NCI-H2107 (cell line): ENCODE measurements at places on chromosomes 13 and 19.

GRCh38 chr13:73198991-73199411 lies 140.2 kb downstream of the KLF5 start:
- DNase-seq, result no peak

DNA sequence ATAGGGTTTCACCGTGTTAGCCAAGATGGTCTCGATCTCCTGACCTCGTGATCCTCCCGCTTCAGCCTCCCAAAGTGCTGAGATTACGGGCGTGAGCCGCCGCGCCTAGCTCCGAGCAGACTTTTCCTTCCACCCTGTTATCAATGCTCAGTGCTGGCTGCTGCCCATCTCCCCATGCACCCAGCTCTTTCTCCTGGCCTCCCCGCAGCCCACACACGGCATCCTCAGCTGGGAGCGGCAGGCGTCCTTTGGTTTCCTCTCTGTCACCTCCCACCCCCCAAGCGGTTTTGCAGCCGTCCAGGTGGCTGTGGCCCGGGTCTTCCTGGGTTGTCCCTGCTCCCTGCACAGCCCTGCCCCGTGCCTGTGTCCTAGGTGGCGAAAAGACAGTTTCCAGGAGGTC lies 12.1 kb downstream of the PRR22 start:
- no peak for DNase-seq

- no peak for DNase-seq
Observed at GRCh38 chr13:83907196-83907989, 25.1 kb upstream of the SLITRK1 start.

GRCh38 chr19:10420444-10421239 lies at the start of gene PDE4A:
Gene PDE4A, plus strand, starts transcription at chr19:10420538. Its CDS starts 227 bp downstream, at chr19:10420765.
- no peak for DNase-seq

DNA sequence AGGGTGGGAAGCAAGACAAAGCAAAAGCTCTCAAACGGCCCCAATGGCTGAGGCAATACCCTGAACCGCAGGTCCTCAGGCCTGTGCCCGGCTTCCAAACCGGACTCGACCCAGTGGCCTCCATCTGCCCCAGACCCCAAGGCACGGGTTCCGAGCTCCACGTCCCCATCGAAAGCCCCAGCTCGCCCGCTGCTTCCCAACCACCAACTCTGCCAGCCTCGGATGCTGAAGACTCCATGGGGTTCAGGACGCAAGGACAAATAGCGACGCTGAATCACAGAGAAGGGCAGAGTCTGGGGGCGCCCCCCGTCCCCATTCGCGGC lies 559 bp downstream of the POLR2E start:
- DNase-seq, result no peak

GRCh38 chr13:23578411-23579071 lies 8.3 kb downstream of the TNFRSF19 start:
- no peak for DNase-seq

GRCh38 chr19:40799558-40800338 lies 757 bp downstream of the EGLN2 start:
- DNase-seq, result no peak

DNA sequence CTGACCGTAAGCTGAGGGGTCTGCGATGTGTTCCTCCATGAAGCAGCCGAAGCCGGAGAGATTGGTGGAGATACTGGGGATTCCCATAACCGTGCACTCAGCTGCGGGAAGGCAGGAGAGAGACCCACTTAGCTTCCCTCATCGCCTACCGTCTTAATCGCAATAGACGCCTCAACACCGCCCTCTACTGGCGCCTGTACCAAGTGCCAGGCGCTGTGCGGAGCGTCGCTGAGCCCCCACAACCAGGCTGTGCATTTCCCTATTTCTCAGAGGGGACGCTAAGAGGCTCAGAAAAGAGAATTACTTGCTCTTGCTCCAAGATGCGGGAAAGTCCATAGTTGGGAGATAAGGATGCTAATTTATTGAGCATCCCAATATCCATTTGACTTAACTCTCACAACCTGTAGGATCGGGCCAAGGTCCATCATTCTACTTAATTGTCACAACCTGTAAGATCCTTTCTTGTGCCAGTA lies 5.8 kb downstream of the FTL start:
- peak; percentile 75 for DNase-seq

DNA sequence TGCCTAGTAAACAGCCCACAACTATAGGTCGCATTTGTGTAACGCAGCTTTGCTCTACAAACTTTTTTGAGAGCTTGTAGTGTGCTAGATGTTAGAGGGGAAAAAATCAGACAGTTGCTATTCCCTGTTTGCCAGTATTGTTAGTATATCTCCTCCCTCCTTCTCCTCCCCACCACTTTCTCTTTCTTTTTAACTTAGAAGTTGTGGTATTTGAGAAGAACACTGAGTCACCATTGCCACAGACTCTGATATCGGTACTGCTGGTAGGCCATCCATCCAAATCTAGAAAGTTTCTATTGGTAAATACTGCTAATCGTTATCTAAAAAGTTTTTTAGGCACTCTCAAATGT lies 666 bp downstream of the POMP start:
- no peak for DNase-seq

DNA sequence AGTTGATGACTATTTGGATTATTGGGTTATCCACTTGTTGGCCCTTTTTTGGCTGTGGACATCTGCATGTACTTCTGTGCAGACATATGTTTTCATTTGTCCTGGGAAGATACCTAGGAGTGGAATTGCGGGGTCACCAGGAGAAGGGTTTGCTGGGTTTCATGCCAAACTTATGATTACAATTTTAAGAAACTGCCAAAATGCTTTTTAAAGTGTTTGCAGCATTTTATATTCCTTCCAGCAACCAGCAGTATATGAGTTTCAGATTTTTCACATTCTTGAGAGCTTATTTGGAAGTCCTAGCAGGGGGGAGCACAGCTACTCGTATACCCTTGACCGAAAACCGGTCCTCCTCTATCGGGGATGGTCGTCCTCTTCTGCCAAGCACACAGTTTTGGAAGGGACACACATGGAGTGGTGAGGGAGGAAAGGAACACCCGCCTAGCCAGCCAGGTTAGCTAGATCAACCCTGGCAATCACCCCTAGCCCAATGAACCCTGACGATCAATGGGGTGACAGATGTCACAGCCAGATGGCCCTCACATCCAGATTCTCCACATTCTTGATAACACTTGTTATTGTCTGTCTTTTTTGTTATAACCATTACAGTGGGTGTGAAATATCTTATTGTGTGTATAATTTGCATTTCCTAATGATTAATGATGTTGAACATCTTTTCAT lies 26.7 kb upstream of the RNF113B start:
- no peak for DNase-seq

GRCh38 chr13:94776300-94776699 lies 64.0 kb upstream of the SOX21 start:
- no peak for DNase-seq

DNA sequence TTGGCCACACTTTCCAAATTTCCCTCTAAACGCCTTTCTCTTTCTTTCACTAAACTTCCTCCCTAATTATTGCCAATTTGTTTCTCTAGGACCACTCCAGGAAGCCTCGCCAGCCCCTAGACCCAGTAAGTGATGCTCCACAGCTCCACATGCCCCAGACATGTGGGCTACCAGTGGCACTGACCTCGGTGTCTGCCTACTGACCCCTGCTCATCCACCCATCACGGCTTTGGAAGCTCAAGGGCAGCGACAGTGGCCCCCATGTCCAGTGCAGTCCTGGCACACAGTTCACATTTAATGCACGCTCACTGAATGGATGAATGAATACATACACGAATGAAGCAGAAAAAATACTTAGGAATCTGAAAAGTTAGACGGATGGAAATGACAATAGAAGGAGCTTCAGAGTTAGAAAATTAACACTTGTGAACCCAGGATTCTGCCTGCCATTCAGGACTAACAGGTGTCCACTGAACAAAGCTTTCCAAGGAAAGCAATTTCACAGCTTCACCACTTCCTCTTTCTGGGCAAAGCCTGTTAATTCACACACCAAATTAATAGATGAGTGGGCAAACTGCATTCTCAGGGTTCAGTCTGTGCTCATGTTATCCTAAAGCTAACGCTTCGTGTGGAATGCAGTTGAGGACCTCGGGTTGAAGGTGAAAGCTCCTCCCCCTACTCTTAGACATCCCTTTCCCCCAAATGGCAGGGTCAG lies 50.9 kb downstream of the CCDC70 start:
- DNase-seq, result no peak

- no peak for DNase-seq
Observed at GRCh38 chr13:34886121-34886875, 55.8 kb upstream of the NBEA start.

DNA sequence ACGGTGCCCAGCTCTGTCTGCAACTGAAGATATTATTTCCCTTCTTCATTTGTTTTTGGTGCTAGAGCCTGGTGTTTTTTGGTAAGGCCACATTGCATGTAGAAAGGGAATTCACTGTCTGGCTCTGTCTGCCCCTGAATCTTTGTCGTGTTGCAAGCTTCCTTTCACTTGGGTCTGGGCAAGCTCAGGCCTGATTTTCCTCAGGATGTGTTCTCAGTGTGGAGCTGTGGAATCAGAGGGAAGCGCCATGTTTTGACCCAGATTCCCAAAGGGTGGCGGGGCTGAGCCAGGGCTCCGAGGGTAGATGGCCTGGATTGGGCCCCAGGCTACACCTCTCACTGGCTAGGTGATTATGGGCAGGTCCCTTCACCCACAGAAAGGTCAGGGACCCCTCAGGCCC lies 8.6 kb downstream of the PRKCSH start:
- DNase-seq, result no peak

DNA sequence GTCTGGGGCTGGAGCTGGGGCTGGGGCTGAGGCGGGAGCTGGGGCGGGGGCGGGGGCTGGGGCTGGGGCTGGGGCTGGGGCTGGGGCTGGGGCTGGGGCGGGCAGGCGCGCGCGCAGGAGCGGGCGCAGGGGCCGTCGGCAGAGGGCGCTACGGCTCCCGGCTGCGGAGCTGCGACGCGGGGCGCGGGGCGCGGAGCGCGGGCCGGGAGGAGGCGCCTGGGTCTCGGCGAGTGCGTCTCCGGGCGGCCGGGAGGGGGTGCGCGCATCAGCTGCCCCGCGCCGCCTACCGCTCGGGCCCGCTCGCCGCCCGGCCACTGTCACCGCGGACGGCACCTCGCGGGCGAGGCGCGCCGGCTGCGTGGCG lies 422 bp upstream of the MTUS2 start:
- no peak for DNase-seq

GRCh38 chr13:95217920-95218830 lies 83.1 kb downstream of the ABCC4 start:
- no peak for DNase-seq

- DNase-seq, result no peak
Observed at GRCh38 chr13:31674051-31674450, 65.3 kb upstream of the RXFP2 start.
